ENCODE measurements at places on chromosomes 11 and 22.

GRCh38 chr22:47322854-47323253, 560.4 kb downstream of the TBC1D22A start:
- DNase-seq, result no peak

DNA sequence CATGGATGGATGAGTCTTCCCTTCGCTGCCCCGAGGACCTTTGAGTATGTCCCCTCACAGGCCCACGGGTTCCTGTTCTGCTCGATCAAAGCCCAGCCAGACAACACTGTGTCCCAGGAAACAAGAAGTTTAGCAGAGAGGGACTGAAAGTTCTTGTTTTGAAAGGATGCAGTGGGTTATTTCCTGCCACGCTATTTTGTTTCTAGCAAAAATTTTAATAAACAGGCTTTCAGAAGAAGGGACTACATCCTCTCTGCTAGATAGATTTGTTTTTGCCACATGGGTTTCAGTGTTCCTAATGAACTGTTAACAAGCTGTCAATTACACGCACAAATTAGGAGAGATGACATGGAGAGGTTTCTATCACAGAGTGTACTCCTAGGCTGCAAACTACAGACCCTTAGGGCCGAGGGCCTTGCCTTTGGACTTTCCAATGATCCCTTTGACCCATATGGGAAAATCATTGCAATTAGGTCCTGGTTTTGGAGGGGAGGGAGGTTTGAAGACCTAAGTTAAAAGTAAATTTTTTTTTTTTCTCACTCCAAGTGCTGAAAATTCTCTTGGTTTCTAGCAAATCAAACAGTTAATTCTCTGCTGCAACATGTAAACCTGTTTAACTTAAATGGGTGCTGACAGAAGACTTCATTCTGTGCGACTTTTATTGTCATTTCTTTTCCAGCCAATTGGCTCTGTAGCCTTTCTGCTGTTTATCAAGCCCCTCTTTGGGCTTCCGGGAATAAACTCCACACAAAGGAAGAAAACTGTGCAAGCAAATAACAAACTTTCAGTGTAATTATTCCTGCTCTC, 81.4 kb downstream of the RCN1 start:
- DNase-seq, result no peak

DNA sequence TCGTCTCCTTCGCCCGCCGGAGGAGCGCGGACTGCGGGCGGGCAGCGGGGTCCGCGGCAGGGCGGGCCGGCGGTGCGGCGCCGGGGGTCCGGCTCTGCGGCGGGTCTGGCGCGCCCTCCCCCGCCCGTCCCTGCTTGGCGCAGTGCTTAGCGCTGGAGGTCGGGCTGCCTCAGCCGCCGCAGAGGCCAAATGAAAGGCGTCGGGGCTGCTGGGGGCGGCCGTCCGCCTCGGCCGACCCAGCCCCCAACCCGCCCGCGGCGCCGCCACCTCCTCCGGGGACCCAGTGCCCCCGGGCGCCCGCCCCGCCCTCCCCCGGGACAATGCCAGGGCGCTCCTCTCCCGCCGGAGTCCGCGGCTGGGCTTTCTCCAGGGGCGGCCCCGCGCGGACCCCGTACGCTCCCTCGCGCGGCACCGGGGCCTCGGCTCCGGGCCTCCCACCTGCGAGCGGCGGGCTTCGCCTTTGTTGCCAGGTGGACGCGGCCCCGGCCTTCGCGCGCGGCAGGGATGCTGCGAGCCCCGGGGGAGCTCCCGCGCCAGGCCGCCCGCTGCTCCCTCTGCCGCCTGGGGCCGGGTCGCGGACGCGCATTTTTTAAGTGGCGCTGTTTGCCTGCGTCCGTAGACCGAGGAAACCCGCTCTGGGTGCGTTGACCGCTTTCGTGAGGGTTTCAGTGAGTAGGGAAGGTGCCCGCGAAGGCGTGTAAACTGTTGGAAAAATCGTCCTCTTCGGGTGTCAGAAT, 583 bp downstream of the APLP2 start:
- peak; percentile 34 for DNase-seq

DNA sequence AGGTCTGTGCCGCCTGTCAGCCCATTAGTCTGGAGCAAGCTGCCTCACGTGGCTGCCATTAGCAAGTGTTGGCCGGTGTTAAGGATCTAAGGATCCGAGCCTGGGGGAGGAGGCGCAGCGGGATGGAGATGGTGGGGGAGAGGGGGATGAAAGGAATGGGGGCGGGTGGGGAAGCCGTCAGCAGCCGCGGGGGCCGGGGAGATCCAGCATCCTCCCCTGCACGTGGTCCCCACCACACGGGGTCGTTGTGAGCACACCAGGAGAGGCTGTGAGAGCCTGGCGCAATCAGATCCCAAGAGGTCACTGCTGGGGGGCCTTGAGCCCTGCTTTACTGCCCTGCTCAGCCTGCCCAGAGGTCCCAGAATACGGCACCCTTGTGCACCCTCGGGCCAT, 7.3 kb downstream of the CABP7 start:
- no peak for DNase-seq

- no peak for DNase-seq
Observed at GRCh38 chr11:36775130-36775529, 177.1 kb upstream of the RAG2 start.

GRCh38 chr11:1152316-1153104, 5.2 kb upstream of the MUC5AC start:
- no peak for DNase-seq

Measured in putamen (tissue), 1 donor.